Right lung (tissue), 10 donors: ENCODE measurements at places on chromosomes 13 and 19. TPM values are rescaled to one million over a fixed set of nuclear protein-coding genes. Genes with fewer than 3 reads are reported as not detected.

DNA sequence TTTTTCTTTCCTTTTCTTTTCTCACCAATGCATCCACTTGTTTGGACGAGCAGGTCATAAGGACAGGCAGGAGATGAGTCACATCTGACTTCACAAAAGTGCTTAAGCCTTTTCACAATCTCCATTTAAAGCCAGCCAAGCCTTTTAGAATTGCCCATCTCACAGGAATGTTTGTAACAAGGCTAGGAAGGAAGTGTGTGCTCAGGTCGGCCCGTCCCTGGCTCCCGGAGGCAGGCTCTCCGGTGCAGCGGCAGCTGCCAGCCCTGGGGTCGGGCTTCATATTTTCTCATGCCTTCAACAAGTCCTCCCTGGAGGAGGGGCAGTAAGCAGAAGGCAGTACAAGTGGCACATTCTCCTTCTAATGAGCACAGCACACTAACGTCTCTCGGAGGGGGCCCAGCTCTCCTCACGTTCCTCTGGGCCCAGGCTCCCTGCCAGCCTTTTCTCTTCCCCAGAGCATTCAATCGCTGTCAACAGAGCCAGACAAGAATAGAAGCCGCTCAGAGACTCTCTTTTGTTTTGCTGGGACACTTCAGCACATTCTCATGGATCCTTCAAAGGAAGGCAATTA is 180.5 kb downstream of the COL4A1 start:
- no peak for DNase-seq

GRCh38 chr13:111312944-111313590 is 7.4 kb upstream of the TEX29 start:
- DNase-seq = no peak

DNA sequence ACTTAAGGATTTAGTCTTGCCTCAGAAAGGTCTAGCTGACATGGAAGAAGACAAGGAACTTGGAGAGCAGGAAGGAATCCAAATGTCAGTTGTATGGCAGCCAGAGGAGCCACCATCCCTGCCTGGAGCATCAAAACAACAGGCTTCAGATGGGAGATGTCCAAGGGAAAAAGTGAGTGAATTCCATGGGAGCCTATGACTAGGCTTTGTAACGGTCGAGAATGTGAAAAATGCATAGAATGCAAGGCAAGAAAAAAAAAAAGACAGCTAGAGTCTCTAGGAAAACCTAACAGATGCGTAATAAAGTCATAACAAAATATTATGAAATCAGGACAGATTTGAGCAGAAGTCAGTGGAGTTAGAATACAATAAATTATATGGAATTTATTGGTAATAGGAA is 183.7 kb upstream of the LSM14A start:
- no peak for DNase-seq

Gene RABAC1
- polyA plus RNA-seq = 52.4 TPM
